H9 (cell line): ENCODE measurements at places on chromosomes 16 and 17.

DNA sequence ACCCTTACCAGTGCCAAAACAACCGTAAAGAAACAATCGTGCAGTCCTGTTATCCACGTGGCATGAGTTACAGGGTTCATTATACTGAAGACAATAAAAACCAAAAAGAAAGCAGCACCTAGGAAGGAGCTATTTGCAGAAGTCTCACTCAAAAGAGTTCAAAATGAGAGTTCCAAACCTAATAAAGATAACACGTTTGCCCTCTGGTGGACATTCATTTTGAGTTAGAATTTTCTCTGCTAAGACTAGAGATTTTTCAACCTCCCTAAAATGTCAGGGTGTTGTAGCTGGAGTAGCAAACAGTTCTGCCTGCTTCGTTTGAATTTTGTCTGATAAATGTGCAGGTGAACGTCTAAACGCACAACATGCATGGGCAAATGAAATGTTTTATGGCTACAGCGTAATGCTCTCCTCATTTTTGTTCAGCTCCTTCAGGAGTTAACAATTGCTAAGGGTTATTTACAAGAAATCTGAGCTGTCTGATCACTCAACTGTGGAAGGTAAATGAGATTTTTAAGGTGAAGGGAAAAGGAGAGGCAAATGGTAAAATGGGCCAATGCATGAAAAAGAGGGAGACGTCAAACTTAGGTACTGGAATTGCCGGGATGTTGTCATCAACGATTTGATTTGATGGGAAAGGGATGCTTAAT is 1067.9 kb upstream of the EEF2KMT start:
- H3K27ac ChIP-seq, result no peak overlapping the region
- H3K4me1 ChIP-seq, result peaks cover 3% of the 10 kb centered on the region; the same call in 1 of the 2 replicates
- no peaks in the 10 kb centered on the region for H3K36me3 ChIP-seq
- DNase-seq, result no peak

DNA sequence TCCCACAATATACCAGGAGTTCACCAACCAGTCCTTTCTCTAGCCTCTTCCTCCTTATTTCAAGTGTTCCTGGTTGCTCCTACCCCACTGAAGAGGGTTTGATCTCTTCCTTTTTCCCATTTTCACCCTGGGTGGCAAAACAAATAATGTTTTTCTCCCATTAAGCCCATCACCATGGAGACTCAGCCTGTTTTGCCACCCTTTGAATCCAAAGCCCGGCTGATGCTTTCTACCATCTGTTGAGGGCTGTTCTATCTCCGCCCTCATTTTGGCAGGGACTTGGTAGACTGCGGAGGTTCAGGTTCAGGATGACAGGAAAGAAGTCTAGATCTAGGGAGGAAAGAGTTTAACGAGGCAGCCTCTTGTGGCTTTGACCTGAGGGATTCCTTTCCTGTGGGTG is 2.6 kb downstream of the DNAH2 start:
- H3K4me1 ChIP-seq, result peaks cover 4% of the 10 kb centered on the region; the same call in 1 of the 2 replicates
- no peaks in the 10 kb centered on the region for H3K36me3 ChIP-seq
- DNase-seq, result no peak
- H3K27me3 ChIP-seq, result no peaks in the 10 kb centered on the region; the same call in 1 of the 2 replicates
- no peak overlapping the region for H3K4me3 ChIP-seq

DNA sequence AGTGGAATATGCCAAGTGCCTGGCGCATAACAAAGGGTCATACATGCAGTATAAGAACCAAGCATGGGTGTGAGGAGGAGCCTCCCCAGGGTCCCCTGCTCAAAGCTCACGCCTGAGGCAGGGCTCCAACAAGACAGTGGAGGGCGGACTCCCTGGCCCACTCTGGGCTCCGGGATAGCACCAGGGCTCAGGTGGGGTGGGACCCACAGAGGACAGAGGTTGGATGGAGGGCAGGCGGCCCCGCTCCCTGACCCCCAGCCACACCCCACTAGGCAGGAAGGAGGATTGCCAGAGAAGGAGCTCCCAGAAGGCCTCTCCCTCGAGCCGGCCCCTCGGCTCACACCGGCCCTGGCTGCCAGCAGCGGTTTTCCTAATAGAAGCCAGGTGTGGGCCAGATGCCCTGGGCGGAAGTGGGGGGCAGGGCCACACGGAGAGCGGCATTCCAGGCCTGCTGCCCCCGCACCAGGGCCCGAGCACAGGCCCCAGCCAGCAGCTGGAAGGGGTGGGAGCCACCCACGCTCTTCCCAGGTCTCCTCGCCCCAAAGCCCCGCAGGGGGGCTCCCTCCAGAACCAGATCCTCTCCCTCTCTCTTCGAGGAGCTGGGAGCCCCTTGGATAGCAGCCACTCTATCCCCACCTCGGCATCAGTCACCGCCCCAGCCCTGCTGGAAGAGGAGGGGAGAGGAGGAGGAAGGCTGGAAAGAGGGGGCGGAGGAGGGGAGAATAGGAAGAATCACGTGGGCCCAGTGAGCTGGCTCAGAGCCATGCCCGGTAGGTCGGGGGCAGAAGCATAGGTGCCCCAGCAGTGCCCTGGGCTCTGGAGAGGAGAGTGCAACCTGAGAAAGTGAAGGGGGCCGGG is 21.0 kb downstream of the VASN start:
- peak; percentile 94 for DNase-seq
- H3K4me1 ChIP-seq, result peaks cover 5% of the 10 kb centered on the region; the same call in 1 of the 2 replicates
- H3K4me3 ChIP-seq, result peak overlapping the region; percentile 56
- H3K27me3 ChIP-seq, result no peaks in the 10 kb centered on the region
- peak overlapping the region; percentile 83 for H3K27ac ChIP-seq

GRCh38 chr16:81634380-81635062 is 144.6 kb upstream of the PLCG2 start:
- no peak overlapping the region for H3K4me3 ChIP-seq
- H3K27ac ChIP-seq, result no peak overlapping the region
- DNase-seq, result no peak
- H3K36me3 ChIP-seq, result 0 out of 2 replicates have a peak, but pooled peaks cover 3% of the 10 kb centered on the region
- H3K27me3 ChIP-seq, result no peaks in the 10 kb centered on the region

- DNase-seq, result no peak
- no peak overlapping the region for H3K27ac ChIP-seq
- peaks cover 6% of the 10 kb centered on the region; the same call in 2 of the 3 replicates for H3K36me3 ChIP-seq
- H3K4me3 ChIP-seq, result no peak overlapping the region
Measured at GRCh38 chr16:70712942-70713341, 27.1 kb upstream of the MTSS2 start.

GRCh38 chr16:50520451-50521245 is 27.5 kb upstream of the NKD1 start:
- H3K4me3 ChIP-seq, result no peak overlapping the region
- H3K4me1 ChIP-seq, result no peaks in the 10 kb centered on the region
- DNase-seq, result peak; percentile 14
- peaks cover 7% of the 10 kb centered on the region for H3K36me3 ChIP-seq
- H3K27me3 ChIP-seq, result no peaks in the 10 kb centered on the region

DNA sequence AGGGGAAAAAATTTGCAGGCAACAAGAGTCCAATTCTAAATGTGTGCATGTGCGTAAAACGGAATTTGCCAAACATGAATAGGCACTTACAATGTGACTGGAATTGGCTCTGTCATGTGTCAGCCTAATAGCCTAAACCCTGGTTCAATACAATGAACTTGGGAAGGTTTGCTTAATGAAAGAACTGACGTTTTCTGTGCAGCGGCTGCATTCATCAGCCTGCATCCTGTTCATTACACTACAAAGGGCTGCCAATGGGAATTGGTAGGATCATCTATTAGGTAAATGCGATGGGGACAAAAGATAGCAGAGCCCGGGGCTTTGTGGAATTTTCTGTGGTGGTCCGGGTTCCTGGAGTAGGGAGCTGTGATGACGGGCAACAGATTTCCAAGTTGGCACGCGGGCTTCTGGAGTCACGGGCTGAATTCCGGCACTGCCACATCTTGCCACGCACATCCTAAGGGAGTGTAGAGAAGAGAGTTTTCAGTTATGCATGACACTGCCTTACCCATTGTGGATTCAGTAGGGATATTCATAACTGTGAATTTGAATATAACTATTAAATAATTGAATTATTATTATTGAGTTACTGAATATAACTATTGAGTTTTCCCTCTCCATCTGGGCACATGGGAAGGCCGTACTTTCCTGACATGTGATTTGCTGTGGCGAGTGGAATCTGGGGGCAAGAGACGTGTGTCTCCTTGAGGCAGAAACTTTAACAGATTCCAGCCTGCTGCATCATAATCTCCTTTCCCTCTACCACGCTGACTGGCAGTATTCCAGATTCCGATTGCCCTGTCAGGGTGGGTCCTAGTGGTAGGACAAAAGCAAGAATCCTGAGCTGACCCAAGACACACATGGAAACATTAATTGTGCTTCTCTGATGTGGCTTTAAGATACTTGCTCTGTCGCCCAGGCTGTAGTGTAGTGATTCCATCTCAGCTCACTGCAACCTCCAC is 565.6 kb downstream of the WWOX start:
- H3K36me3 ChIP-seq, result no peaks in the 10 kb centered on the region
- no peaks in the 10 kb centered on the region for H3K27me3 ChIP-seq
- no peaks in the 10 kb centered on the region for H3K4me1 ChIP-seq
- H3K4me3 ChIP-seq, result no peak overlapping the region

DNA sequence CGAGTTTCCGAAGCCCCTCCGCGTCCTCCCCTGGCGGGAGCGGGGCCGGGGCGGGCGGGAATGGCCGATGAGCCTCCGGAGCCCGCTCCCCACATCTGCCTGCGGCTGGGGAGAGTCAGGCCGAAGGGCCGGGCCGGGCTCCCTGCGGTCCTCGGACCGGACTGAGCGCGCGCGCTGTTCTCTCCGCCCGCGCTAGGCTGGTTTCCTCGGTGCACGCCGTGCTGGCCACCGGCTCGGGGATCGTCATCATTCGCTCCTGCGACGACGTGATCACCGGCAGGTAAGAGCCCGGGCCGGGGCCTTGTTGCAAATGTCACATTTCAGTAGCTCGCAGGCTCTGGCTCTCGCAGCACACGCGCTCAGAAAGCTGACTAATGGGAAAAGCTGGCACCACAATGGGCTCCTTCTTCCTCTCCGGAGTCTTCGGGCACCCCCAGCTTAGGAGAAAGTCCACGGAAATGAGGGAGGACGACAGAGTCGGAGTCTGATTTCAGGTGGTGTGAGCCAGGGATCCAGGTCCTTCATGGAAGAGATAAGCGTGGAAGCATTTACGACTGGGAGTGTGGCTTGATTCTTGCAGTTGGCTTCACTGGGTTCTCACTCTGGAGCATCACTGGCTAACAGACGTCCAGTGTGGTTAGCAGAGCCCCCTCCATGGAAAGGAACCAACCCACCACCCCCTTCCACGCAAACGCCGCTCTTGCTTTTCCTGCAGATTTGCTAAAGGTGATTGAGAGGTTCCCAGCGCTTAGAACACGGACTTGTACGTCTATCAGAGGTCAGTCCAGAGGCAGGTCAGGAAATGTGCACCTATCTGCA is 715 bp downstream of the TLCD3A start:
- peak overlapping the region; percentile 89 for H3K4me3 ChIP-seq
- H3K4me1 ChIP-seq, result no peaks in the 10 kb centered on the region
- H3K27me3 ChIP-seq, result no peaks in the 10 kb centered on the region
- no peak for DNase-seq
- H3K36me3 ChIP-seq, result peaks cover 25% of the 10 kb centered on the region
- no peak overlapping the region for H3K27ac ChIP-seq

DNA sequence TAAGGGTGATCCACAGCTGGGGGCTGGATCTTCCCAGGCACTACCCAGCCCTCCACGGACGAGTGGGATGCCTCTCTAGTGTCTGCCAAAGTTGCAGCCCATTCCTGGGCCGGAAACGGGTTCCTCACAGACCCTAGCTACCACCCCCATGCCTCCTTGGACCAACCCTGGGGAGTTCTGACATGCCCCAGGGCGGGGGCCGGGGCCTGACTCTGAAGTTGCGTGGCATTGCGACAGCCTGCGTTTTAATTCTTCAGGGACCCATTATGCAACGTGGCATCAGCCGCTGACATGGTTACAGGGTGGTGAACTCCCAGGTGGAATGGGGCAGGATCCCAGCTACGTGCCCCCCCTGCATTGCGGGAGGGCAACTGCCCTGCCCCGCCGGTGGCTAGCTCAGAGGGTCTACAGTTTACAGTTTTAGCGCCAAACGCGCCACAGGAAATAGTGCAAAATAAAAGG is 2.7 kb downstream of the CBX4 start:
- DNase-seq, result no peak
- peaks cover under 1% of the 10 kb centered on the region; the same call in 1 of the 2 replicates for H3K4me1 ChIP-seq
- H3K36me3 ChIP-seq, result no peaks in the 10 kb centered on the region; the same call in 2 of the 3 replicates
- no peak overlapping the region for H3K27ac ChIP-seq
- H3K4me3 ChIP-seq, result peak overlapping the region; percentile 85

- no peak overlapping the region for H3K4me3 ChIP-seq
- peak; percentile 67 for DNase-seq
- H3K4me1 ChIP-seq, result peaks cover 2% of the 10 kb centered on the region; the same call in 1 of the 2 replicates
Measured at GRCh38 chr17:21218101-21218500, 4.1 kb upstream of the TMEM11 start.

DNA sequence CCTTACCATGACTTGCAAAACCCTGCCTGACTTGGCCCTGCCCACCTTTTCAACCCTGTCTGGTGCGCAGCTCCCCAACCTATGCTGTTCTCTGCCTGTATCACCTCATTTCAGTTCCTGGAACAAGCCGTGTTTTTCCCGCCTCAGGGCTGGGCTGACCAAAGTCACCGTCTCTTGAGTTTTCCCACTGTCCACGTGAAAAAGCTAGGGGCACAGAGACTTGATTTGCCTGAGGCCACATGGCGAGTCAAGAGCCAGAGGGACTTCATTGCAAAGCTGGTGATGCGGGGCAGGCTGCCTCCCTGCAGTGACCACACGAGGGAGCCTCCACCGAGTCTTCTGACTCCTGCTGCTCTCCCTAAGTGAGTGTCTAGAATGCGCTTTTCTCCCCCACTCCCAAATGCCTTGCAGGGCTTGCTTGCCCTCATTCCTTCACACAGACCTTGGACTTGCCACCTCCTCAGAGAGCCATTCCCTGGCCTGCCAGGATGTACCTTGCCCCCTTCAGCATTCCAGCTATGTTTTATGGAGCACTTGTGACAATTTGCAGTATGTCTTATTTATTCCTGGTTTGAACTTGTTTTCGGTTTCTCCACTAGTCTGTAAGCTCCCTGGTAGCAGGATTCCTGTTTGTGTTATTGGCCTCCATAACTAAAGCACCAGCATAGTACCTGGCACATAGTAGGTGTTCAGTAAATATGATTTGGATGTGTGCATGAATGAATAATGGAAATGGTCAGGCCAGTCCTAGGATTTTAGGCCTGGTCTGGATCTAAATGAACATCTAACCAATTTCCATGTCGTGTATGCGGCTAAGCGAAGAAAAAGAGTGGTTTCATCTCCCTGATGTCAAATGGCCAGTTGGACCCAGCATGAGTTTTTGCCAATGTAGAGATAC is 252.3 kb downstream of the SNX29 start:
- H3K4me1 ChIP-seq, result no peaks in the 10 kb centered on the region; the same call in 1 of the 2 replicates
- no peak overlapping the region for H3K4me3 ChIP-seq
- no peaks in the 10 kb centered on the region for H3K27me3 ChIP-seq
- no peak overlapping the region for H3K27ac ChIP-seq

- no peaks in the 10 kb centered on the region for H3K4me1 ChIP-seq
- no peaks in the 10 kb centered on the region for H3K36me3 ChIP-seq
- H3K4me3 ChIP-seq, result no peak overlapping the region
- no peak for DNase-seq
- no peak overlapping the region for H3K27ac ChIP-seq
Measured at GRCh38 chr16:82895843-82896242, 269.1 kb downstream of the CDH13 start.

GRCh38 chr16:81971853-81972252 is 39.4 kb downstream of the SDR42E1 start:
- H3K27me3 ChIP-seq, result no peaks in the 10 kb centered on the region
- no peak overlapping the region for H3K4me3 ChIP-seq
- H3K36me3 ChIP-seq, result peaks cover 20% of the 10 kb centered on the region
- DNase-seq, result no peak
- peaks cover 7% of the 10 kb centered on the region; the same call in 1 of the 2 replicates for H3K4me1 ChIP-seq

GRCh38 chr16:10520869-10521578 is 59.4 kb downstream of the EMP2 start:
- no peaks in the 10 kb centered on the region for H3K27me3 ChIP-seq
- no peaks in the 10 kb centered on the region; the same call in 1 of the 2 replicates for H3K4me1 ChIP-seq
- H3K4me3 ChIP-seq, result no peak overlapping the region
- no peak overlapping the region for H3K27ac ChIP-seq
- H3K36me3 ChIP-seq, result no peaks in the 10 kb centered on the region
- DNase-seq, result no peak
